ENCODE measurements at places on chromosomes 7 and 10. TPM values are rescaled to one million over a fixed set of nuclear protein-coding genes. Genes with fewer than 3 reads are reported as not detected.

- peaks cover 13% of the 10 kb centered on the region for H3K36me3 ChIP-seq
- DNase-seq = no peak
Observed at GRCh38 chr7:156811706-156812105, 81.3 kb downstream of the LMBR1 start.

DNA sequence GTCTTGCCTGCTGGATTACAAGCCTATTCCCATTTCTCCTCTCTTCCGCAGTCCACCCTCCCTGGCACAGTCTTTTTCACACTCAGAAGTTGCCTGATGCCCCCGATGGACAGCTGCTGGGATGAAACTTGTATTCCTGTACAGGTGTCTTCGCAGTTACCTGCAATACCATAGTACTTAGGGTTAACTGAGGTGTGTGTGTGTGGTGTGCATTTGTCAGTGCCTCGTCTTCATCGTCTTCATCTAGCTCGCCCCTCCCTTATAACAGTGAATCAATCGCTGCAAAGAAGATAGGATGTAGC, 11.0 kb downstream of the NXPH1 start:
- H3K27me3 ChIP-seq = peaks cover 27% of the 10 kb centered on the region
- DNase-seq = no peak
- peaks cover 17% of the 10 kb centered on the region for H3K4me1 ChIP-seq
- no peak overlapping the region for H3K27ac ChIP-seq
- H3K4me3 ChIP-seq = no peak overlapping the region
- no peaks in the 10 kb centered on the region for H3K36me3 ChIP-seq

GRCh38 chr10:131760416-131761166, 140.2 kb upstream of the PPP2R2D start:
- no peak overlapping the region for H3K27ac ChIP-seq
- no peaks in the 10 kb centered on the region for H3K36me3 ChIP-seq
- peaks cover 2% of the 10 kb centered on the region for H3K27me3 ChIP-seq
- no peak for DNase-seq
- no peak overlapping the region for H3K4me3 ChIP-seq

- DNase-seq = no peak
- no peaks in the 10 kb centered on the region for H3K4me1 ChIP-seq
- H3K36me3 ChIP-seq = no peaks in the 10 kb centered on the region
- peaks cover 16% of the 10 kb centered on the region for H3K27me3 ChIP-seq
- no peak overlapping the region for H3K27ac ChIP-seq
Observed at GRCh38 chr7:44292876-44293560, 32.4 kb downstream of the CAMK2B start.

USP54 gene
- 0.48 TPM for polyA plus RNA-seq

DGKI gene
- not detected for polyA plus RNA-seq

BAIAP2L1 gene
- polyA plus RNA-seq = 0.24 TPM

WNT8B gene
- not detected for polyA plus RNA-seq
